ENCODE measurements at places on chromosomes 7 and 10.
A peak's percentile ranks its signal among the peaks of the same experiment; 100 is the strongest.

DNA sequence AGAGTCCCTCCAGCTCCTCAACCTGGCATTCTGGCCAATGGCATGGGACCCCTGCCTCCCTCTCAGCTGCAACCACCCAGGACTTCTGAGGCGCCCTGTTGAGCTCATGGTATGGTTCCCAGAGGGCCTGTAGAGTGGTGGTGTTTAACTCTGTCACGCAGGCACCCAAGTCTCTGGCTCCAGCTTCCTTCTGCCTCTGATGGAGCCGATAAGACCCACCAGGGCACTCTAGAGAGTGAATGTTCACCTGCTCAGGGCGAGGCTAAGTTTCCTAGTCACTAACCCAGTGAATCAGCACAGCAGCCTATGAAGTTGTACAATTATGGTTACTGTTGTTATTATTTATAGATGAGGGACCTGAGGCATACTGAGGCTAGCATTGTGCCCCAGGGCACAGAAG lies 120.4 kb downstream of the ZMIZ1 start:
- DNase-seq, result no peak

DNA sequence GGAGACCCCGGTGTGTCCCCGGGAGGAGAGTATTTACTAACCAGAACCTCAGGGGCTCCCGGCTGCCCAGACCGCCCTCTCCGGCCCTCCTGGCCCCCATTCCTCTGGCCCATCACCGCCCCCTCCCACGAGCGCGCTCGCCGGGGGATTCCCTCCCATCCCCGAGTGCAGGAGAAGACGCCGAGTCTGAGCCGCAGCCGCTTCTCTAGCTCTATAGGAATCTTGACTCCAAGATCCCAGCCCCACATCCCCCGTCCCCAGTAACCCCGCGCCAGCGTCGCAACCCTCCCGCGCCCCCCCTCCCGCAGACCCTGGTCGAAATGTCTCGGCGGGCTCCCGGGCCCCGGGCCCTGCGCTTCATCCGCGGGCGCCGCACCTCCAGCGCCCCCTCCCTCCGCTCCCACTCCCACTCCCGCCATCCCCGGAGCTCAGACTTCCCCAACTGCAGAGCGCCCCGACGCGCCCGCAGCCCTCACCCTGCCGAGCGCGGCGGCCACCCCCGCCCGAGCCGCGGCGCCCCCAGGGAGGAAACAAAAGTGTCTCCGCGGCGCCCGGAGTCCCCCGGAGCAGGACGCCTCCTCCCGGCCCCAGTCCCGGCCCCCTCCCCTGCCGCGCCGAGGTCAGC lies 541 bp downstream of the ELMO1 start:
- peak; percentile 1 for DNase-seq

DNA sequence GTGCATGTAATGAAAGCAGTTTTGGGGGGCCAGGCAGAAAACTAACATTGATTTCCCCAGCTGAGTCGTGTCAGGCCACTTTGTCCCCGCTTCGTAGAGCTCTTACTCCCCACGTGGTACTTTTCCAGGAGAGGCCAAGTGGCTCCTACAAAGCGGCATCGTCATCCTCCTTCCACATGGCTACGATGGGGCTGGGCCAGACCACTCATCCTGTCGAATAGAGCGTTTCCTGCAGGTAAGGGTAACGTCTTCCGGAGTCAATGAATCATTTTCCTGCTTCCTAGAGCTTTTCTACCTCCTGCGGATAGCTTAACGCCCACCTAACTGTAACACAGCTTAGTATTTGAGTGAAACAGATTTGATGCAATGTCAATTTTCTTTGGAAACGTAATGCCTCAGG lies 21.7 kb upstream of the SEC61A2 start:
- no peak for DNase-seq

- DNase-seq, result no peak
Observed at GRCh38 chr10:103812432-103812831, 42.9 kb downstream of the SH3PXD2A start.

- peak; percentile 74 for DNase-seq
Observed at GRCh38 chr7:128215739-128216138, 25.3 kb upstream of the LEP start.

DNA sequence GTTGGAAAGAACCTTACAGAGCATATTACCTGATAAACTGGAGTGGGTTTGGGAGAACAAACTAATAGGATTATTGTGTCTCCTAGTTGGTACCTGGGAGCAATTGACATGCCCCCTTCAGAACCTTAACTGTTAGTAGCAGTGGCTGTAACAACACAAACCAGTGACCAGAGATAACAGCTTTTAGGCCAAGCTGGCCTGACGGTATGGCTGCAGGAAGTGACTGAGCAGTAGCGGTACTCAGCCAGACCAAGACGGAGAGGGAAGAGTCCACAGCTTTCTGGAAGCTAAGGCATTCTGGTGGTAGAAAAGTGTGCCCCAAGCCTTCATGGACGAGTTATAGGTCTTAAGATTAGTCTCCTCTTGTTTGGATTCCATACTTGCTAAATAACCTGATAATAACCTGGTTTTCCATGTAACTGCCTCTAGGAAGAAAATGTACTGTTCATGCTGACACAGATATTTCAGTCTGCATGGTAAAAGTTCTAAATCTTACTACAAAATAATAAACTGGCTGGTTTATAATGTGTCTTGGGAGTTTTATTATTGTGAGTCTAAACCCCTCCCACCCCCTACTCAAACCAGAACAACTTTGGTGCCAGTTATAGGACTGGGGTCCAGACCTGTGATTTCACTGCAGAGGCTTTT lies 11.3 kb downstream of the NOLC1 start:
- DNase-seq, result no peak

- DNase-seq, result no peak
Observed at GRCh38 chr7:66142996-66143395, 28.3 kb downstream of the CRCP start.

DNA sequence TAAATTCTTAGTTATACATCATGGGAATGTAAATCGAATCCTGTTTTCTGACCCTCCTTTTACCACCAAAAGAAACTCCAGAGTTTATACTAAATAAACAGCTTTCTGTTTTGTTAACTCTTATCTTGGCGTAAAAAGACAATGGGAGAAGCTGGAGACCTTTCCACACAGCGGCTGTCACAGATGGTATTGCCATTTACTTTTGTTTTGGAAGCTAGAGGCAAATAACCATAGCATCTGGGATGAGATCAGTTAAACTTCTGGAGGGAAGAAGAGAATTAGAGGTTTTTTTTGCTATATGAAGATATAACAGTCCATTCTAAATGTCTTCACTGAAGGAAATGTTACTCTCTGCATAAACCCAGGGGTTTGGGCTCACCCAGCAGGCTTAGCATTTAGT lies 258.9 kb downstream of the REEP3 start:
- no peak for DNase-seq

- peak; percentile 89 for DNase-seq
Observed at GRCh38 chr10:88064608-88065382, 201.4 kb downstream of the PTEN start.

GRCh38 chr10:93280121-93280698 lies 201.9 kb downstream of the MYOF start:
- no peak for DNase-seq

DNA sequence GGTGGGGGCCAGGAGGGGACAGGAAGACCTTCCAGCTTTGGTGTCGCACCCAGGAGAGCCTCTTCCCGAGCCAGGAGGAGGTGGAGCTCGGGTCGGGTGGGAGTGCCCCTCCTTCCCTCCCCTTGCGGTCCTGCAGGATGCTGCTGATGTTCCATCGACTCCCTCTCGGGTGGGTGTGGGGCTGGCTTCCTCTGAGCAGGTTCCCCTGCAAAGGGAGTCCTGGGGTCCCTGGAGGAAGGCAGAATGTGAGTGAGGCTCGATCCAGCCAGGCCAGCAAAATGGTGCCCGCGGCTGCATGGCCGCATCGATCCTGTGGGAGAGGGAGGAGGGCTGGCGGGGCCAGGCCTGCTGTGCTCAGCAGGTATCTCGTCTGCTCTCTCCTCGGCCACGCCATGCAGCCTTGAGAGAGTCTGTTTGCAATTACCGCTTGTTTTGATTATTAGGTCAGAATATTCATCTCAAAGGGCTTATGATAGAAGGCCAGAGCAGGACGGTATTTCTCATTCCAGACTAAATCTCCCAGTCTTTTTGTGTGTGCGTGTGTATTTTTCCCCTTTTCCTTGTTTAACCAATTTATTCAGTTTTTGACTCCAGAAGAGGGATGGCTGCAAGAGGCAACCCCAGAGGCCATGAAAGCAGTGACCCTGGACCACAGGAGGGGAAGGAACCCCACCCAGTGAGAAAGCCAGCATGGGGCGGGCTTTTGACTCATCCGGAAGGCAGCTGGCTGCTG lies 137.3 kb upstream of the ZMIZ1 start:
- DNase-seq, result peak; percentile 97

GRCh38 chr7:106952001-106952657 lies 87.0 kb downstream of the PIK3CG start:
- DNase-seq, result no peak

DNA sequence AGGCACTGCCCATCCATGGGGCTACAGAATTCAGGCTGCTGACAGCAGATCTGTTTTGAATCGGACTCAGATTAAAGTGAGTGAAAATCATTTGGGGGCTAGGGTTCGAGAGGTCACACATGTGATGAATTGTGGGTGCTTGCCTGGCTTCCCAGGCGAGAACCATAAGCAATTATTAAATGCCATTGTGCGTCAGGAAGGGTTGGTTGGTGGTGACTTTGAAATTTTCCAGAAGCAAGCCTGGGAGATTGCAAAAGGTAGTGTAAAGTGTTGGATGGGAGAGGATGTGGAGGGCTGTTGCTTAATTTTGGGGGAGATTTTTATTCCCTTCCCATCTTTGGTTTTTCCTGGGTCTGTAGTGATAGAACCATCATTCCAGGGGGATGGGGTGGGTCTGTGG lies 34.6 kb downstream of the LRMDA start:
- no peak for DNase-seq

GRCh38 chr10:28969413-28969812 lies 292.1 kb downstream of the BAMBI start:
- no peak for DNase-seq

DNA sequence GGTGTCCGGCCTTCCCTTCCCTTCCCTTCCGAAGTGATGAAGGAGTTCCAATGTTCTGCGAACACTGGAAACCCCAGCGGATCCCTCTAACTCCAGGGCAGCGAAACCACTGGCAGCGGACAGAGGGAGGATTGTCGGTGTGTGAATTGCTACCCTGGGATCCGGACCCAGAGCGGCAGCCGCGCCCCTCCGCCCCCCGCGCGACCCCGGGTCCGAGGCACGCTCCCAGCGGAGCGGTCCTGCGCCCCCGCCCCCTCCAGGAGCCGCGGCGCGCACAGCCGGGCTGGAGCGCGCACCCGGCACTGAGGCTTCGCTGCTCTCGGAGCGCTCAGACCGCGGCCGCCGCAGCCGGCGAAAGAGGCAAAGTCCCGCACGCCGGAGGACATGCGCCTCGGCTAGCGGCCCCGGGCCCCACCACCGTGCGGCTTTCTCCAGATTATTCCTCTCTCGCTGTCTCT lies at the start of gene PTPRZ1:
TSS of gene PTPRZ1 (plus strand) at position 331 of the 458 bp plus-strand sequence. CDS start 339 bp downstream, outside the sequence.
- DNase-seq, result peak; percentile 9

- DNase-seq, result no peak
Observed at GRCh38 chr10:71391701-71392100, 5.0 kb upstream of the CDH23 start.

GRCh38 chr10:78700413-78700812 lies 368.4 kb upstream of the ZMIZ1 start:
- peak; percentile 54 for DNase-seq

DNA sequence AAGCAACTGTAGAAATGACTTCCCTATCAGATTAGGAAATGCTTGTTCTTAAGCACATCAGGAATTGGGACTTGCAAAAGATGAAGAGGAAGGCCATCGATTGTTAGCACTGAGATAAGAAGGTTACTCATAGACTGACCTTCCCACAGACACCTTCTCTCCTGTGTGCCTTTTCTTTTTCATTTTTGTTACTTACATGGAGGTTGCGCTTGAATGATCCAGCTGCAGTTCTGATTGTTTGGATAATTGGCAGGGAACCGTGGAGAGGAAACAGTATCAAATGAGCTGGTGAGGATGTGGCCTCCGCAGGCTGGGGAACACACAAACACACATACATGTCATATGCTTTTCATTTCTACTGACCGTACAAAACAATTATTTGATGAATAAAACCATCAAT lies 134.9 kb upstream of the RSU1 start:
- DNase-seq, result peak; percentile 53

DNA sequence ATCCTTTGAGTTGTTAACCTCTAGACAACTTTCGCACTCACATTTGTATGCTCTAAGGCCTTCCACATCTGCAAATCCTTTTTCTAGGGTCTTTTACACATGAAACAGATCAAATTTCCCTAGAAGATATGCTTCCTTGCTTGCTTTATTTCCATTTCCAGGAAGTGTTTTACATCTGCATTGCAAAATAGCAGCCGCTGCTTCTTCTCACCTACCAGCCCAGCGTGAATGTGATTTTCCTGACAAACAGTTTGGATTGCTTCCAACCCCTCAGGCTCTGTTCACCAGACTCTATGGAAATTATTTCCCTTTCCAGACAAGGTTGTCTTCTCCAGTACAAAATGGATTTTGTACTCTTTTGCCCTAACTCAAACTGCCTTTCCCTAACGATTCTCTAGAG lies 50.9 kb upstream of the PAPSS2 start:
- peak; percentile 19 for DNase-seq

DNA sequence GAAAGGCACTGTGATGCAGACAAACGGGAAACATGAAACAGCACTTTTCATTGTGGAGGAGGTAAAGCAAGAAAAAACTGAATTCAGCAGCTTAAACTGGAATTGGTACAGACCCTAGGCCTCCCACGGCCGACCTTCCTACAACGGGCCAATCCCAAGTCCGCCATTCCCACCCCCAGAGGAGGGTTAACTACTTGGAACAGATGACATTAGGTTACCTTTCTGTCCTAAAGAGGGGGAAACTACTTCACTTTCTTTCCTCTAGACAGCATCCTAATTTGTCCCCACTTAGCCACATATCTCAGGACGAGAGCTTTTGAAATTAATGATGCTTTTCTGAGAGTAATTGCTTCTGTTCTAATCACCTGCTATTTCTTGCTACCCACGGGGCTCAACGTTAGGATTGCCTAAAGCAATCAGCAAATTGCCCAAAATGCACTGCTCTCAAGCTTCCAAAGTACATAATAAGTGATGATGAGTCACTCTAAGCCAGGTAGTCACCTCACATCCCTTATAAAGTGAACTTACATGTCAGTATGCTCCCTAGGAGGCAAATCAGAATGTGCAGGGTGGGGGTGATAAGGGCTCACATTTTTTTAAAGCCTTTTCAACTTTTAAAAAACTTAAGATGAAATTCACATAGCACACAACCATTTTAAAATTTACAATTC lies 36.7 kb downstream of the LSM5 start:
- DNase-seq, result no peak

DNA sequence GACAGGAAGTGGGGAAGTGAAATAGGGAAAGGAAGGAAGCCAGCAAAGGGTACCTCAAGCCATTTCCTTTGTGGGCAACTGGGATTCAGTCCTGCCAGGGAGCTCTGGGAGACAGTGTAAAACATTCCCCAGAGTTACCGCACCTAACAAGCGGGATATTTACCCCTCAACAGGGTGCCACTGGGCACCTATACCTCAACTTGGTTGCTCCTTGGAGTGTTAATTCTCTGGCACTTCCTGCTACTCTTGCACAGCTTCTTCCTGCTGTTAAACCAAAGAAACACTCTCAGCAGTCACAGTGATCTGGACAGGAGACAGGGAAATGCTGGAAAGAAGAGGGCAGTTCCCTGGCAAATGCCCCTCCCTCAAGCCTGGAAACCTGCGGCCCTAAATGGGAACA lies 151.3 kb downstream of the REEP3 start:
- no peak for DNase-seq

- peak; percentile 16 for DNase-seq
Observed at GRCh38 chr7:30170476-30171205, 35.9 kb downstream of the MTURN start.

GRCh38 chr7:127850195-127850594 lies 181.0 kb downstream of the LRRC4 start:
- DNase-seq, result no peak

Data from foreskin fibroblast (primary cell).